Left kidney (tissue), 8 donors: ENCODE measurements at places on chromosomes 12 and 14.

GRCh38 chr12:99528478-99528877 is 119.1 kb upstream of the GARIN6 start:
- no peak for DNase-seq

GRCh38 chr14:73477618-73478266 is 13.0 kb upstream of the RIOX1 start:
- DNase-seq: no peak

GRCh38 chr14:51202914-51203665 is 37.0 kb upstream of the TMX1 start:
- no peak for DNase-seq

- DNase-seq: no peak
Observed at GRCh38 chr14:98208943-98209342, 1063.1 kb downstream of the BCL11B start.

DNA sequence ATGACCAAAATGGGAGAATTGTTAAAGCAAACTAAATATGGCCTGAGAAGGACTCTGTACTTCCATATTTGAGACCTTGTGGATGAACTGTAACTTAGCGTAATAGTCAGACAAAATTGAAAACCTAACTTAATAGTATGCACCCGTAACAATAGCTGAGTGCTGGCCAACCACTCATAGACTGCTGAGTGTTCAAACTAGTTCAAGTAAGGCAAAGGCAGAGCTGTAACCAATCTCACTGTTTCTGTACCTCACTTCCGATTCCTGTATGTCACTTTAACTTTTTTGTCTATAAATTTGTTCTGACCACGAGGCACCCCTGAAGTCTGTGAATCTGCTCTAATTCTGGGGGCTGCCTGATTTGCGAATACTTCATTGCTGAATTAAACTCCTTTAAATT is 27.0 kb upstream of the OS9 start:
- DNase-seq: no peak

GRCh38 chr12:124125203-124125871 is 152.3 kb downstream of the ZNF664 start:
- DNase-seq: no peak

DNA sequence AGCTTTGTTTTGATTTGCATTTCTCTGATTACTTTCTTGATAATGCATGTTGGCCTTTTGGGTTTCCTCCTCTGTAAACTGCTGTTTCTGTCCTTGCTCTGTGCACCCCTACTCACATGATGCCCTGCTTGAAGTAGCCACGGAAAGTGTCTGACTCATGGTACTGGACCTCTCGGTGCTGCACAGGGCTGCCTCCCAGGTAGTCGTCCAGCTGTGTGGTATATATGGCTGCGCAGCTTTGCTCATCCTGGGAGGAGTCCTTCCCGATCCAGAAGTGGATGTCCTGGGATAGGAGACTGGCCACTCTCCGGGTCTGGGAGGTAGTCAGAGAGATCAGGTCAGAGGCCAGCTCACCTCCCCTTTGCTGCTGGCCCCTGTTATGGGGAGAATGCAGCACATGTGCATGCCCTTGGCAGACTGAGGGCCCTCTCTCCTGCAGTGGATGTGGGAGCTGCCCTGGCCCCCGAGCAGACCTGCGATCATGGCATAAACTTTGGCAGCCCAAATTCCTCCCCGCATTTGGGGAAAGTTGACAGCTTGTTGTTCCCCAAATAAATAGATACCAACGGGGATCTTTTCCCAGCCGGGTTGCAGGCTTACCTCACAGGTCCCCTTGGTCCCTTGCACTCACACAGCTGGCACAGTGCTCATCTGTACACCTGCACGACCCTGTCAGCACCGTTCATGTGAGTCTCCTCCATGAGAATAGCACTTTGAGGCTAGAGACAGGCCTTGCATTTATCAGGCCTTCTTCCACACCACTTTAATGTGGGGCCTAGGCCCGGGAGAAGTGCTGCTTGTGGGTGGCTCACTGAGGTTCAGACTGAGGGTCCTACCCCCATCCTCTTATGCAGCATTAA is 5.2 kb downstream of the AVIL start:
- DNase-seq: no peak

DNA sequence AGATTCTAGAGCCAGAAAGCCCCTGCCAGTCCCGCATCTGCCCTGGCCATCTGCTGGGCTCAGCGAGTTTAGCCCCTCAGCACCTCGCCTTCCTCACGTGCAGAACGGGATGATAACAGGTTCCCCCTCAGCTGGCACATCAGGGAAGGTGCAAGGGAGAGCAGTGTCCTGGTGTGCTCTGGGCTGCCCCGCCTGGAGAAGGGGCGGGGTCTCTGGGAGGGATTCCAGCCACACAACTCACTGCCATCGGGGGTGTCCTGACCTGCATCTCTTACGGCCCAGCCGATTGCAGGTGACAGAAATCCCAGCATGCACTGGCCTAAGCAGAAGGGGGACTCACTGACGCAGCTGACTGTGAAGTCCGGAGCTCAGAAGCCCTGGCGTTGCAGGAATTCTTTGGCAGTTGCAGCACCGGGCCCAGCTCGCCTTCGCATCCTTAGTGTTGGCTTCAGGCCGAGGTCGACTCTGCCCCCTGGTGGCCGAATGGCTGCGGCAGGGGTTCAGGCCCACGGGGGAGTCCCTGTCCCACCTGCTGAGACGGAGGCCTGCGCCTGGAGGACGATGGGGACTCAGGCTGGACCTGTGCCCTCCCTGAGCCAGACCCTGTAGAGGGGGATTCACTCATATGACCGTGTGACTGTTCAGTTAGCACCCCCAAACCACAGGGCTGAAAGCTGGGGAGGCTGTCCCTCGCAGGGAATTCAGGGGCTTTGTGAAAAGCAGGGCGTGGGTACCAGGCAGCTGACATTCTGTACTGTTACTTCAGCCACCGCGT is 178.6 kb downstream of the ADGRD1 start:
- peak; percentile 79 for DNase-seq

- DNase-seq: no peak
Observed at GRCh38 chr12:26791301-26791791, 41.6 kb downstream of the ITPR2 start.

- no peak for DNase-seq
Observed at GRCh38 chr12:51963477-51963876, 12.0 kb downstream of the ACVR1B start.

GRCh38 chr12:62192903-62193250 is 67.3 kb upstream of the USP15 start:
- no peak for DNase-seq

GRCh38 chr12:121992059-121992879 is 29.4 kb upstream of the BCL7A start:
- DNase-seq: no peak

DNA sequence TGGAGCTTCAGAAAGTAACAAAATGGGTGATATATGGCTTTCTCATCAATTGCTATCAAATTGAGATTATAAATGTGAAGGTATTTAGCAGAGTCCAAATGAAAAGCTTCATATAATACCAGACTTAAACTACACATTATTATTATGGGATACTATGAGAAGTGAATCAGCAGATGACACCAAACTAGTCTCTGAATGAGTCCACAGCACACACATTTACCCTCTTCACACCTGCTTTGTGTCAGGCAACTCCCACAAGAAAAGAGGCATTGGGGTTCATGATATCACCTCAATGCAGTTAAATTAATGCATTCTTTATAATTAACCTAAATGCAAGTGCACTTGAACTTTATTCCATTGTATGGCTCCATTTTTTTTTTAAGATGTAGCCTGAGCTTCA is 330.5 kb downstream of the BCL11B start:
- DNase-seq: no peak

DNA sequence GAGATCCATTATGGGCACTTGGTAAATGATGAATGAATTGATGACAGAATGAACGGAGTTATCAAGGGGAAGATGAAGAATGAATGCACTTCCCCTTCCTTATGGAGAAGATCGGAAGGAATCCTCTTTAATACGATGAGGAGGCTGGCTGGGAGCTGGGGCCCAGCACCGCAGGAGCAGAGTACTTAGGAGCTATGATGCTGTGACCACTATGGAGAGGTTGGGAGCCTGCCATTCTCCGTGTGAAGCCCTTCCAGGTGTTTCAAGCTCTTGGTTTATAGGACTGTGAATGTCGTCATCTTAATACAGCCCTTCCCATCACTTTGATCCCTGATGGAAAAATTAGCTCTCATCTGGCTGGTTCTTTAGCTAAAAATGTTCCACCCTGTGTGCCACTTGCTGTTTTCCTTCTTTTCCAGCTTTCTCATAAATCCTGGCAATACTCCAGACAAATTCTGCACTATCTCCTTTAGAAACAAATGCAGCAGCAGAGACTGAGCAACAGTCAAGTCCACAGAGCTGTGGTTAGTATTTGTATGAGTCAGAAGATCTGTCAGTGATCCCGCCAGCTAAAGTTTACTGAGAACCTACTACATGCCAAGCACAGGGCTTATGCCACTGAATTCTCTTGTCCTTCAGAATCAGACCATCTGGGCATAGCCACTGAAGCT is 263.1 kb upstream of the CRY1 start:
- no peak for DNase-seq

GRCh38 chr14:24414077-24414476 is 15.3 kb downstream of the NYNRIN start:
- no peak for DNase-seq

GRCh38 chr12:11812241-11812585 is 162.7 kb downstream of the ETV6 start:
- DNase-seq: no peak

GRCh38 chr12:53230108-53230845 is 1.7 kb downstream of the RARG start:
- DNase-seq: no peak

DNA sequence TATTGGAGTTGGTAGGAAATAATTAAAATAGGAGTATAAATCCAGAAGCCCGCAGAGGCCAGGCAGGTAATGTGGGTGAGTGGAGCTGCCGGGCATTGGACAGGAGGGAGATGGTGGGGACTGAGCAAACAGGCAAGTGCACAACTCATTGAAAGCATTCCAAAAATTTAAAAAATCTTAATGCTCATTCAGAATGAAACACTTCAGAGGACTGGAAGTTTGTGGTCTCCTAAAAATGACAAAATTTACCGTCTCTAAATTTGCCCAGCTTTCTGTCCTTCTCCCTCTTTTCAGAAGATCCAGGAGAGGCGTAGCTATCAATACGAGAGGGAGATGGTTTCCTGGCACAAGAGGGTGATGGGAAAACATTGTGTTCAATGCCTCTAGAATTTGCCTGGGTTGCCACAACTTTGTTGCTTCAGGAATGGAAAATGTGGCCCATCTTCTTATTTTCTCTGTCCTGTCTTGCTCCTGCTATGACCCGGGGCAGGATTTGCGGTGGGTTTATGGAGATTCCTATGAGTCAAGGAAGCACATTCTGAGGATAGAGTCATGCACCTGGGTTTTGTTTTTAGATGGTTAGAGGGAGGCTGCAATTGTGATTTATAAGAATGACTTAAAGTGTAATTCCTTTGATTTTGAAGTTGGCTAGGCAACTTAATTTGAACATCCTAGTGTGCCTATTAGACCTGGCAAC is 72.2 kb downstream of the BORCS5 start:
- DNase-seq: no peak

DNA sequence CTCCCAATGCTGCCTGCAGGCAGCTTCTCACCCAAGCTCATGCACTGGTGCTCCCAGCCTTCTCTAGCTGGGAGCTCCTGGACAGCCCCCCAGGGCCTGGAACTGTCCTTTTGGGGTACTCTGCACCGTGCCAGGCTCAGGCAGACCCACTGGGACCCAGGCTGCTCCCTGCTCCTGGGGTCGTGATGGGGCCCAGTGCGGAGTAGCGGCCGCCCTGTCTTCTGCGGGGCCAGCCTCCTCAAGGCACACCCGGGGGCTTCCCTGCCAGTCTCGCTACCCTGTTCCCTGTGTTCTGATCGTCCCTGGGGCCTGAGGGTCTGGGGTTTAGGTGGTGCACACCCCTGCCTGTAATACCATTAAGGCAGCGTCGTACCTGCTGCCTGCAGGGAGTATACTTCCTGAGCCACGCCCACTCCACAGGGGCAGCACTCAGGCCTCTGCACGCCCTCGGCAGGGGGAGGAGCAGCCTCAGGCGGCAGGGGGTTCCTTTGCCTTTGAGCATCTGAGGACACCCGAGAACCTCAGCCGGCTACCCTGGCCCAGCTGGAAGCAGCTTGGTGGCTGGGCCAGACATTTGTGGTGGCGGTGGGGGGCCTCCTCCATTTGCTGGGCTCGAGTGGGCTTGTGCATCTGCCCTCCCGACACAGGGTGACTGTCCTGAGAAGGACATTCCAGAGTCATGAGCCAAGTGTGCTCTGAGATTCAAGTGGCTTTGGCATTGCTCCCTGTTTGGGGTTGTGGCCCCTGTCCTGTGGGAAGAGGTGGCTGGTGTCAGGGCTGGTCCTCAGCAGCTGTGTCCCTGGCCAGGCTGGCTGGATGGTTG is 9.2 kb upstream of the CRIP2 start:
- DNase-seq: no peak

GRCh38 chr12:33614630-33615029 is 175.0 kb upstream of the SYT10 start:
- no peak for DNase-seq

DNA sequence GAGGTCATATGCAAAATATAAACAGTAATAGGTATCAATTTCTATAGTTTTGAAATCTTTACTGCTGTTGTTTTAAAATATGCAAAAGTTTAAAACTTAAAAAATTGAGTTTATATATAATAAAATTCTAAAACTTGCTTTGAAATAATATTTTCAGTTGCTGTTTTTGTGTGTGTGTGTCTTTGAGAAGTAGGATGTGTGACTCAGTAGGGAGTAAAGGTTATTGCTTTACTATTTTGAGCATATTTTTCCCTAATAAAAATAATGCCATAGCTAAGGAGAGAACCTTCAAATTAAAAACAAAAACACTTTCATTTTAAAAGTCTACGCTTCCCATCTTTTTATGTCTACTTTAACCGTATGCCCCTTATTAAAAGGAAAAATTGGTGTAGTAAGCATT is 238.1 kb downstream of the FBXL14 start:
- no peak for DNase-seq

DNA sequence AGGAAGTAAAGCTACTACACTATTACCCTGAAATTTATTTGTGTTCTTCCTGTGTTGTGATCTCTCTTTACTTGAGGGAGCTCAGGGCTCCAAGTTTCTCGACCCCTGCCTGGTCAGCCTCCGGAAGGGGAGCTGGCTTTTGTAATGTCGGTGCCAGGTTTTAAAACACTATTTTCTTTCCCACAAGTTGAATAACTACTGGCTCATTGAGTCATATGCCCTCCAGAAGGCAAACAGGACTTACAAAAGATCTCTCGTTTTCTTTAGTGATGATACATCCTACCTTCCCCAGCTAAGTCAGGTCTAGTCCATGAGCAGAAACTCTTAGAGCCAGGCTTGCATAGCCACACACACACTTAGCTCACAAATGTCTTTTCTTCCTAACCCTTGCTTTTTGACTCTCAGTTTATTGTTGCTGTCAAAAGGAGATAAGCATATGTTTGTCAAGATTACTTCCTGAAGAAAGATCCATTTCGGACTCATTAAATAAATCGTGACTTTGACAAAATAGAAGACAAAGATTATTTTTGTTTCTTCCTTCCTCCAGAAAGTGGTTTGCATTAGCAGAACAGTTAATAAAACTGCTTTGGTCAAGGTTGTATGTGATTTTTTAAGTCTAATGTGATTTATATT is 209.8 kb upstream of the FLRT2 start:
- no peak for DNase-seq

- DNase-seq: no peak
Observed at GRCh38 chr12:93009533-93009932, 80.4 kb upstream of the EEA1 start.

GRCh38 chr14:95906591-95906990 is 30.0 kb downstream of the TUNAR start:
- no peak for DNase-seq

- peak; percentile 50 for DNase-seq
Observed at GRCh38 chr14:77641534-77642341, 25.3 kb upstream of the SPTLC2 start.
